ENCODE measurements at places on chromosomes 2 and 18. TPM values are rescaled to one million over a fixed set of nuclear protein-coding genes. Genes with fewer than 3 reads are reported as not detected.

GRCh38 chr2:20001361-20001863 lies 11.1 kb downstream of the MATN3 start:
- no peak for DNase-seq

DNA sequence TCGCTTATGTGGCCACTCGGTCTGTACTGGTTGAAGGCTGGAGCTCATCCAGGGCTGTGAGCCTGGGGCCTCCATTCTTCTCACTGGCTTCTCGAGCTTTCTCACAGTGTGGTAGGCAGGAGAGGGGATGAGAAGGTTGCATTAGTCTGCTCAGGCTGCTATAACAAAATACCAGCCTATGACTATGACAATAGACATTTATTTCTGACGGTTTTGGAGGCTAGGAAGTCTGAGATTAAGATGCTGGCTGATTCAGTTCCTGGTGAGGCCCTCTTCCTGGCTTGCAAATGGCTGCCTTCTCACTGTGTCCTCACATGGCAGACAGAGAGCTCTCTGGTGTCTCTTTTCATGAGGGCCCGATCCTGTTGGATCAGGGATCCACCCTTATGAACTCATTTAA lies 6.2 kb upstream of the STK25 start:
- DNase-seq: no peak

- DNase-seq: no peak
Observed at GRCh38 chr2:113060396-113060795, 1.4 kb downstream of the IL36RN start.

VIT gene
- not detected for total RNA-seq

- no peak for DNase-seq
Observed at GRCh38 chr2:60612033-60612432, 58.6 kb upstream of the BCL11A start.

Measured in activated CD8-positive, alpha-beta memory T cell treated with anti-CD3 and anti-CD28 coated beads, Interleukin-2, amount 10 ng/mL, durations not matched to agents 7 days and 5 days (primary cell).